ENCODE measurements at places on chromosomes 2 and 18. TPM values are rescaled to one million over a fixed set of nuclear protein-coding genes. Genes with fewer than 3 reads are reported as not detected.
A peak's percentile ranks its signal among the peaks of the same experiment; 100 is the strongest.

DNA sequence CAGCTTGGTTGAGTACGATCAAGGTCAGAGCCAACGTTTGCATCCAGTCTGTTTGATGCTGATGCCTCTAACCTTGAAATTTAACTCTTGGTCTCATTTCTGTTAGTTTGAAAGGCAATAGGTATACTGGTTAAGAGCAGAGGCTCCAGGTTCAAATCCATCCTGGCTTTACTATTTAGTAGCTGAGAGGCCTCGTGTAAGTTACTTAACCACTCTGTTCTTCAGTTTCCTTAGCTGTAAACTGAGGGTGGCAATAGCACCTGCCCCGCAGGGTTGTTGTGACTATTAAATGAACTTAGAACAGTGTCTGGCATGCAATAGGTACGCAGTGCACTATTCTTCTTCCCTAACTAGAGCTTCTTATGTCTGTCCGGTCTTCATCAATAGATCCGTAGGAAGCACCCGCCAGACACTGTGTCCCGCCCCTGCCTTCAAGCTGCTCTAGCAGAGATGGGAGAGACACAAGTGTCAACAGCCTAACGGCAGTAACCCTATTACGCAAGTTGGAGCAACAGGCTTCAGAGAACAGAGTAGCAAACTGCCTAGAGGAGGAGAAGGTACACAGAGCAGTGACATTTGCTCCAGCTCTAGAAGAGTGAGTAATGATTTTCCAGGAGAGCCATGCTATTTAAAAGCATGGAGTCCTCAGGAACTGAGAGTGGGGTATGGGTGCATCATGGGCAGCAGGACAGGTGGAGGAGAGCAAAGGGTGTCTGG, 62.7 kb upstream of the ST3GAL5 start:
- DNase-seq: no peak

GRCh38 chr18:59783138-59783537, 85.9 kb upstream of the CCBE1 start:
- DNase-seq: peak; percentile 24

Gene TIMM21
- 26.8 TPM for total RNA-seq

Gene CTAGE1
- total RNA-seq: not detected

GRCh38 chr2:189444322-189444721, 3.0 kb downstream of the WDR75 start:
- DNase-seq: no peak

DNA sequence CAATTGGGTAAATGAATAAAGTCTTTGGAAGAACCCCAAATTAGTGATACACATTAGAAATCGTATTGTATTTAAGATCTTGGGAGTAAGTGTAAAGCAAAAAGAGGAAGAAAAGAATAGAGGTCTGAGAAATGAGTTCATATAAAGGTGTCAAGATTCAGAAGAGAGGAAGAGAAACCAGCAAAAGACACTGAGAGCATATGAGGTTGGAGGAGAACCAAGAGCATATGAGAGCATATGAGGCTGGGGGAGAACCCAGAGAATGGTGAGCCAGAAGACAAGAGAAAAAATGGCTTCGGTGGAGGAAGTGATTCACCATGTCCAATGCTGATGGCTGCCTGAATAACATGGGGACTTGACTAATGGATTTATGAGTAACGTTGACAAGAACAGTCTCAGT, 620.1 kb upstream of the GCFC2 start:
- DNase-seq: no peak

GRCh38 chr2:102256276-102256675, 55.1 kb upstream of the IL1RL1 start:
- DNase-seq: no peak

Gene CCDC148
- total RNA-seq: 1.8 TPM

DNA sequence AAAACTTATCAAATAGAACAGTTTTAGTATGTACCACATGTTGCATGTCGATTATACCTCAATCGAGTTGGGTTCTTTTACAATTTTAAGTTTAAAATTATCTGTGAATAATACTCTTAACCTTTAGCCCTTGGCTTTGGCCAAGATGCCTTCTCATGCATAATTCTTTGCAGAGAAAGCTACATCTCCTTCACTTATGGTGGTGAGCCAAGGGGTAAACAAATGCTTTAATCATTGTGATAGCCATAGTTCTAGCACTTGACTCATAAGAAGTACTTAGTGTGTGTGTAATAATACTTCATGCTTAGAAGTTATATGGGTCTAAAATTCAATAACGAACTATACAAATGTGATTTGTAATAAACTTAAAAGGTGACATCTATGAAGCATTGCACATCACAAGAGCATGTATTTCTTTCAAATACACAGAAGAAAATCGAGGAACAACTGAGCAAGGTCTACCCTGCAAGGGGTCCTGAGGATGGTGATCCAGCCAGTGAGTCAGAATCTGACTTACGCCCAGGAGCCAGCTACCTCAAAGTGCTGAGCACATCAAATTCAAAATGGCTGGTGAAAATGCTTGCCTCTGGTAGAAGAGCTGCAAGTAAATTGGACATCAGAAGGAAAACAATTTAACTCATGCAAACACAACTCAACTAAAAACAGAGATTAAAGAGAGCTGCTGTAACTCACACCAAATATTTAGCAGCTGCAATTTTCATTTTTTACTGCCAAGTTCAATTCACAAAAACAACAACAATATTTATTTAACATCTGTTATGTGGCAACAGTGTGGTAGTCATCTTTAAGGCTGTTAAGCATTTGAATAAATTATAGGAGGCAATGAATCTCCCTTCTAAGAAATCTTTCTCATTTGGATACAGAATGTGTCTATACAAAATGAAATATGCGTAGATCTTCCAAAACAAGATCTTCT, 23.8 kb upstream of the TTC39C start:
- DNase-seq: no peak

Gene ECEL1
- 2.3 TPM for total RNA-seq

Gene RBMS1
- 142 TPM for total RNA-seq

Gene CPO
- total RNA-seq: not detected

Gene SPATA3
- not detected for total RNA-seq

- DNase-seq: no peak
Measured at GRCh38 chr2:149094217-149095015, 55.9 kb downstream of the LYPD6B start.

- no peak for DNase-seq
Measured at GRCh38 chr18:77161961-77162360, 29.4 kb upstream of the MBP start.

DNA sequence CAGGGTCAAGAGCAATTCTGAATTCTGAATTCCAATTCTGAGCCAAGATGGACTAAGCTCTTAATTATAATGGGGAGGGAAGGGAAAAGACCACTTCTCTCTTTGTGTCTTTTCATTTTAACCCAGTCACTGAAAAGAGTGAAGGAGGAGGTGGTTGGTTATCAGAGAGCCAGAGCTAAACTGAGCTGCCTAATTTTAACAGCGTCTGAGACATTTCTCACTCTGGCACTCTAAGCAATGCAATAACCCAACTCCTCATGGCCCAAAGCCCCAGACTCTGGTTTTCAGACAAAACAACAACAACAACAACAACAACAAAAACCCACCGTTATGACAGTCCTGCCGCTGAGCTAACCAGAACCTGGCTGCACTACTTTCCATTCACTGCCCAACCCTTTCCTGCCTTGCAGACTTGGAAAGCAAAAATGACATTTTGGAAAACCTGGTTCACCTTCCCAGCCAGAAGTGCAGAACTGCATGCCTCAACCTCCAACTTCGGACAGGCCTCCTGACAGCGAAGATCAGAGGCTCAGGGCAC, 1.0 kb downstream of the CHST10 start:
- no peak for DNase-seq

DNA sequence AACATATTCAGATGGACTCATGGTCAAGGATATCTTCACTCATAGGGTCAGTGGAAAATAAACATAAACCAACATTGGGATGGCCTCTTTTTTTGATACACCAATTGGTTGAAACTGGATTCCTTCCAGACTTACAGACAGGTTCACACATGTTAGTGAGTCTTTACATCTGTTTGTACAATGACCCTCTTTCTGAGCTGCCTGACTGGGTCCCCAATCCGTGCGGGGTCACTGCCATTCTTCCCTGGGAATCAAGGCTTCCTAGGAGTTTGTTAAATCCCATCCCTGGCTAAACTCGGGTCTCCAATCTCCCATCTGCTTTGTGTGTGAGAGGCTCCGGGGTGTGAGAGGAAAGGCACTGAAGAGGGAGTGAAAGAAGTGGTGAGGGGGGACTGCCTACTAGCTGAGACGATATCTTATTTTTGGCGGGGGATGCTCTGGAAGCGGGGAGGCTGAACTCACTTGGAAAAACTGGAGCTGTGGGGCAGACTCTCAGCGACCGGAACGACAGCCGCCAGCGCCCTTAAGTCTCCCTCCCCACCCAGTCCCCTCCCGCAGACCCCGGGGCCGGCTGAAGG, 487 bp downstream of the STARD6 start:
- no peak for DNase-seq

DNA sequence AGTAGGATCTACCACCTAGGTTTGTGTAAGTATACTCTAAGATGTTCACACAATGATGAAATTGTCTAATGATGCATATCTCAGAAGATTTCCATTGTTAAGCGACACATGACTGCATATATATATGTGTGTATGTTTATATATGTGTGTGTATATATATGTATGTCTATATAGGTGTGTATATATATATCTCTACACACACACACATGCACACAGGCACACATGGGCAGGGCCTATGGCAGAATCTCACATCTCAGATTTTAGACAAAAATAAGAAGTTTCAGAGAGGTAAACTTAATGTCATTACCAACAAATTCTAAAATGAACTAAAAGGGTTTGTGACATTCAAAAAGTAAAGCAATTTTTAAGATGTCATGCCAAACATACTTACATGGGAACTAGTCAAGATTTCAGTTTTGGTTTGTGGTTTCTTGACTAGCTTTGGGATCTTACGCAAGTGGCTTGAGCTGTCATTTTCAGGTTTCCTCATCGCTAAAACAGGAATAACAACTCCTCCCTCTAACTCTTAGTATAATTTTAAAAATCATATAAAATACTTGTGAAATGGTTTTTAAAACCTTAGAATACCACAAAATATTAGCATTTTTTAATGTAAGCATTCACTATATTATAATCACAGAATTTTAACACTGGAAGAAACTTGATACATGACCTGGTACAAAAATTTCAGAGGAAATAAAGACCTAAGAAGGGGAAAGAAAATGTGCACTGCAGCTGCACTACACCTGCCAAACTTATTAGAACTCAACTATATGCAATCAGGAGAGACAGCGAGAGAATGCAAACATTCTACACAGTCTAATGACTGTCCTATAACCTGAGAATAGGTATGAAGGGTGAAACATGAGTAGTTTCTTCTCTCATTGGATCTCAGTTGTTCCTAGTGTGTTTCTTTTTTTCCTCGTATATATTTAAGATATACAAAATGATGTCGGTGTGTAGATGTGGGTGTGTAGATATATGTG, 75.7 kb downstream of the TTC21B start:
- DNase-seq: no peak

Gene SLC14A1
- total RNA-seq: not detected

- no peak for DNase-seq
Measured at GRCh38 chr2:240892356-240892755, 3.6 kb downstream of the MAB21L4 start.

GRCh38 chr2:216804357-216805350, 55.2 kb downstream of the TNP1 start:
- no peak for DNase-seq

Gene VIT
- not detected for total RNA-seq

GRCh38 chr2:174047746-174048145, 82.6 kb upstream of the SP3 start:
- DNase-seq: no peak

Gene PPP1R1C
- 13.8 TPM for total RNA-seq

DNA sequence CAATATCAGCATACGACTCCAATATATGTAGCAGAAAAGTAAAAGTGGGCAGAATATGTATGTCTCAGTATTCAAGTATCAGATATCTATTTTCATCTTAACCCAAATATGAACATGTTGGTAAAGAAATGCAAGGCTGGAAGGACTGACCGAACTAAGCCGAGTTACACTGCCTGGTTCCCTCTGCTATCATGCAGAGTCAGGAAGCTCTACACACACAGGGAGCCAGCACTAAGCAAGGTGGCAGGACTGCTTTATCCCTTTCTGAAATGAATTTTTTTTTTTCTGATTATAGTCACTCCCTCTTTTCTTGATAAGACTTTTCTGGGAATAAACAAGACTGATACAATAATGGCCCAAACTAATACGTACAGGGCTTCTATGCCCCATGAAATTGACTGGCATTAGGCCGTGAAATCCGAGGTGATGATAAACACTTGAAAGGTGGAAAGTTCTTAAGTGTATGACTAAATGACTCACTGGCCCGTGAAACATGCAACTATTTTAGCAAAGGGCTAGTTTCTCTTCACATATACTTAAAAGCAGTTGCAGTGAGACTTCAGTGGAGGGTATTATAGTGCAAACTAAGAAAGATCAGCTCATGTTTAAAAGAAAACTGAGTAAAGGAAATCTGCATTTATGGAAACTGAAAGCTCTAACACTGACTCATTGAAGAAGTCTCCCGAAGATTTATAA, 14.9 kb downstream of the DPP4 start:
- no peak for DNase-seq

GRCh38 chr2:47225061-47225783, 70.1 kb upstream of the STPG4 start:
- peak; percentile 57 for DNase-seq

DNA sequence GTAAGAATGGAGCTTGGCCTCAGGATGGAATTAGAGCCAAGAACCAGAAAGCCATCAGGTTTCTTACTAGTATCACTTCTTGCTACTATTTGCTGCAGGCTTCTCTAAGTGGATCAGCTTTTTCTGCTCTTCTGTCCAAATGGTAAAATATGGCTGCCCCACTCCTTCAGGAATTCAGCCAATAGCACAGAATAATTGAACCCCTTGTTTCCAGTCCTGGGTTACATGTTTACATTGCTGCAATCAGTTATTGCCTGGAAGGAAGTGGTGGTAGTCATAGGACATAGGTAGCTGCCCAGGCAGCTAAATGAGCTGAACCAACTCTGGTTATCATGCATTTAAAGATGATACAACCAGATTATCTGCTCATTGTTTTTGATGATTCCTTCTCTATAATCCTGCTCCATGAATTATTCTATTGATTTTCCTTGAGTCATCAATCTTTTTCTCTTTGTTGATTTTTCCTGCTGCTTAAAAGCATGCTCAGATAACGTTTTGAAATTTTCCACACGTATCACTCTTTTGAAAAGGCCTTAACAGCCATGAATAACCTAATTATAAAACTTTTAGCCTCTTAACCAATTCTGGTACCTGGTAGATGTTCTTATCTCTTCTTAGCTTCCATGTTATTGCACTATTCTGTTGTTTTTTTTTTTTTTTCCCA, 12.6 kb downstream of the AGPS start:
- DNase-seq: no peak

DNA sequence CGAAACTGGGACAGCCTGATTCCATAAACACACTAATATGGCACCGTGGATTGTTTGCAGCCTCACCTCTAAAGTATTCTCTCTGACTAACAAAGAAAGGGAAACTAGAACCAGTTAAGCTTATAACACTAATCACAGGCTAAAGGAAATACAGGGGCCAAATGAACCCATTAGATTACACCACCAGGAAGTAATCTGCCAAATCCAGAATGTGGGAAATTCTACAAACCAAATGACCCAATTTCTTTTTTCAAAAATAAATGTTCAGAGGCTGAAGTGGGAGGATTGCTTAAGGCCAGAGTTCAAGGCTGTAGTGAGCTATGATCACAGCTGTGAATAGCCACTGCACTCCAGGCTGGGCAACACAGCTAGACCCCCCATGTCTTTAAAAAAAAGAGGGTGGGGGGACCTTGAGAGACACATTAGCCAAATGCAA, 1.5 kb upstream of the MPPE1 start:
- no peak for DNase-seq

Measured in glutamatergic neuron (in vitro differentiated cells).